ENCODE measurements at places on chromosomes 2 and 18. TPM values are rescaled to one million over a fixed set of nuclear protein-coding genes. Genes with fewer than 3 reads are reported as not detected.
A peak's percentile ranks its signal among the peaks of the same experiment; 100 is the strongest.

The GORASP2 gene
- total RNA-seq, result 46.8 TPM

The B3GNT7 gene
- not detected for total RNA-seq

The CXCR1 gene
- not detected for total RNA-seq

The HJURP gene
- 106 TPM for total RNA-seq

The FHOD3 gene
- total RNA-seq, result 23.1 TPM

The C2orf15 gene
- total RNA-seq, result 0.27 TPM

GRCh38 chr2:189360861-189361260, 80.4 kb upstream of the WDR75 start:
- DNase-seq, result no peak

DNA sequence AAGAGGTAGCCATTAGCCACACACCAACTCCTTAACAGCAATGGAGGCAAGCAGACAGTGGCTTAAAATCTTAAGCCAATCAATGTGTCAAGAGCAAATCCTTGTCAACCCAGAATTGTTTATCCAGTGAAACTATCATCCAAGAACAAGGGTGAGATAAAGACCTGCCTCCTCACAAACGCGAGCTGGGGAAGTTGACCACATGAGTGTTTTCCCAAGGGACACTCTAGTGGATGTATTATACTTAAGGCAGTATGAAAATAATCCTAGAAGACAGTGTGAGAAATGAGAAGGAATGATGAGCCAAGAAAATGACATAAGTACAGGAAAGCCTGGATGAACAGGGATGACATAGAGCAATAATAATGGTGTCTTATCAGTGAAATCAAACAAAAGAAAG, 209.6 kb downstream of the TWIST2 start:
- DNase-seq, result no peak

- no peak for DNase-seq
Measured at GRCh38 chr2:129925381-129925780, 54.1 kb upstream of the RAB6C start.

GRCh38 chr18:70289351-70290312, 787 bp downstream of the SOCS6 start:
- DNase-seq, result peak; percentile 8

GRCh38 chr2:148577845-148578492, 66.6 kb upstream of the EPC2 start:
- DNase-seq, result no peak

GRCh38 chr2:64134813-64135212, 9.4 kb downstream of the PELI1 start:
- no peak for DNase-seq

- no peak for DNase-seq
Measured at GRCh38 chr2:105775809-105776559, 31.3 kb downstream of the NCK2 start.

DNA sequence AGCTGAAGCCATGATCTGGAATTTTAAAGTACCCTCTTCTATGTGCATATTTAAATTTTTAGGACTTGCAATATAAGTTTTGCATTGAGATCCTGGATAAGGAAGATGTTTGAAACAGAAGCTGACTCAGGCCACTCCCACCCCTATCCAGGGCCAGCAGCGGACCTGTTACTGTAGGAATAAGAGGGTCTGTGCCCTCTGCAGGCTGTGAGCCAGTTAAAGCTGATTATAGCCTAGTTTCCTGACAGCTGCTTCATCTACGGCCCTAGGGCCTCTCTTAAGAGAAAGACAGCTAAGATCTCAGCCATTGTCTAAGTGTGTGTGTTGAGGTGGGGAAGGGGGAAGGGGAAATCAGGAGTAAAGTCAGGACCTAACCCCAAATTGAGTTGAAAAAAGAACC, 234.0 kb downstream of the HAUS1 start:
- no peak for DNase-seq

Data from NCI-H460 (cell line).